ENCODE measurements at places on chromosomes 11 and 22.

- H3K4me1 ChIP-seq: peaks cover 4% of the 10 kb centered on the region
- no peak overlapping the region for H3K27ac ChIP-seq
- no peaks in the 10 kb centered on the region for H3K36me3 ChIP-seq
Observed at GRCh38 chr22:26714971-26715370, 57.6 kb downstream of the MIAT start.

DNA sequence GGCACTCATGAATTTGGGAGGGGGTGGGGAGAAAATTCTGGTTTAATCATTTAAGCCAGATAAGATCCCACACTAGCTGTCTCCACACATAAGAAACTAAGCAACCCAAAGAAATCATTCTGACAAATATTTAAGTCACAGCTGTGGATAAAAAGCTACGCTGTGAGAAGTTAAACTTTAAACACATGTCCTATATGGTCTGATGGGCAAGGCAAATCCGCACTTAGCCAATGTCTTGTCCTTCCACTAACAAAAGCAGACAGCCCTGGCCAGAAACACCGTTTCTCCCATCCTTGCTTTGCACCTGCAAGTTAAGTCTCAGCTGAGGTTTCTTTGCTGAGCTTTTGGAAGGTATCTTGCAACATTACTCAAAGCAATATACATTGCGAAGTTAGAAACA, 68.0 kb downstream of the ETS1 start:
- no peaks in the 10 kb centered on the region for H3K27me3 ChIP-seq
- DNase-seq: no peak
- H3K4me3 ChIP-seq: peak overlapping the region; percentile 4
- no peaks in the 10 kb centered on the region for H3K36me3 ChIP-seq
- H3K4me1 ChIP-seq: peaks cover 51% of the 10 kb centered on the region

- peak; percentile 59 for DNase-seq
- peak overlapping the region; percentile 51 for H3K27ac ChIP-seq
- H3K36me3 ChIP-seq: no peaks in the 10 kb centered on the region
- H3K4me3 ChIP-seq: no peak overlapping the region
- no peaks in the 10 kb centered on the region for H3K27me3 ChIP-seq
Observed at GRCh38 chr22:33539902-33540751, 380.1 kb downstream of the LARGE1 start.

GRCh38 chr11:57588046-57588710, 9.3 kb upstream of the SERPING1 start:
- no peaks in the 10 kb centered on the region for H3K4me1 ChIP-seq
- H3K4me3 ChIP-seq: no peak overlapping the region
- no peak for DNase-seq
- no peaks in the 10 kb centered on the region for H3K27me3 ChIP-seq

DNA sequence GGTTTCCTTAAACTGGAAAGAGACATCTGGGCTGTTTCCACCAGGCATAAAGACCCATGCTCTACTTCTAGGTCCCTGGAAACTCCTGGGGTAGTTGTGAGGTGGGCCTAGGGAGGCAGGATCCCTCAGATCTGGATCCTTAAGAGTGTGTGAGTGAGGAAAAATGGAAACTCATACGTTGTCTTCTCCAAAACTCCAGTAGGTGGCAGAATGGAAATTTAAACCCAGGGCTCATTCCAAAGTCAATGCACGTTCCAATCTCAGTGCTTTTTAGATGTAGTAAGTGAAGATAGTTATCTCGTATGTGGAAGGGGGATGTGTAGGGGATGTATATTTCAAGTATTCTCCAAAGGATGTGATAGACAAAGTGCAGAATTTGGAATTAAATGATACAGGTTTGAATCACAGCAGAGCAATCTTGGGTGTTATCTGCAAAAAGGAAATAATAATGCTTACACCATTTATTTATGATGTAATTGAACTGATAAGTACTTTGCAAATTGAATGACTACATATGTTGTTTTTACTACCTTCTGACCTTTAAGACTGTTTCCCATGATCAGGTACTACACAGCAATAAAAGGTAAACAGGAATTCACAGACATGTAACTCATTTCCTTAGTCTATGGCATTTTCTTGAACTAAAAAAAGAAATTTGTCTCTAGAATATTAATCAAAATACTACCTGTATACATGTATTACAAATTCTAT, 13.1 kb upstream of the MMP1 start:
- H3K27ac ChIP-seq: no peak overlapping the region
- H3K4me3 ChIP-seq: no peak overlapping the region
- H3K4me1 ChIP-seq: no peaks in the 10 kb centered on the region
- no peaks in the 10 kb centered on the region for H3K27me3 ChIP-seq
- DNase-seq: peak; percentile 36

- H3K4me3 ChIP-seq: no peak overlapping the region
- peaks cover 8% of the 10 kb centered on the region for H3K4me1 ChIP-seq
- H3K36me3 ChIP-seq: no peaks in the 10 kb centered on the region
- no peak for DNase-seq
Observed at GRCh38 chr11:46427364-46427763, 35.8 kb upstream of the CHRM4 start.

- H3K4me3 ChIP-seq: no peak overlapping the region
- H3K27ac ChIP-seq: no peak overlapping the region
- peak; percentile 33 for DNase-seq
- H3K4me1 ChIP-seq: no peaks in the 10 kb centered on the region
- no peaks in the 10 kb centered on the region for H3K36me3 ChIP-seq
Observed at GRCh38 chr11:44680982-44681597, 45.7 kb upstream of the TSPAN18 start.
